ENCODE measurements at places on chromosomes 12 and 14. TPM values are rescaled to one million over a fixed set of nuclear protein-coding genes. Genes with fewer than 3 reads are reported as not detected.
A peak's percentile ranks its signal among the peaks of the same experiment; 100 is the strongest.

DNA sequence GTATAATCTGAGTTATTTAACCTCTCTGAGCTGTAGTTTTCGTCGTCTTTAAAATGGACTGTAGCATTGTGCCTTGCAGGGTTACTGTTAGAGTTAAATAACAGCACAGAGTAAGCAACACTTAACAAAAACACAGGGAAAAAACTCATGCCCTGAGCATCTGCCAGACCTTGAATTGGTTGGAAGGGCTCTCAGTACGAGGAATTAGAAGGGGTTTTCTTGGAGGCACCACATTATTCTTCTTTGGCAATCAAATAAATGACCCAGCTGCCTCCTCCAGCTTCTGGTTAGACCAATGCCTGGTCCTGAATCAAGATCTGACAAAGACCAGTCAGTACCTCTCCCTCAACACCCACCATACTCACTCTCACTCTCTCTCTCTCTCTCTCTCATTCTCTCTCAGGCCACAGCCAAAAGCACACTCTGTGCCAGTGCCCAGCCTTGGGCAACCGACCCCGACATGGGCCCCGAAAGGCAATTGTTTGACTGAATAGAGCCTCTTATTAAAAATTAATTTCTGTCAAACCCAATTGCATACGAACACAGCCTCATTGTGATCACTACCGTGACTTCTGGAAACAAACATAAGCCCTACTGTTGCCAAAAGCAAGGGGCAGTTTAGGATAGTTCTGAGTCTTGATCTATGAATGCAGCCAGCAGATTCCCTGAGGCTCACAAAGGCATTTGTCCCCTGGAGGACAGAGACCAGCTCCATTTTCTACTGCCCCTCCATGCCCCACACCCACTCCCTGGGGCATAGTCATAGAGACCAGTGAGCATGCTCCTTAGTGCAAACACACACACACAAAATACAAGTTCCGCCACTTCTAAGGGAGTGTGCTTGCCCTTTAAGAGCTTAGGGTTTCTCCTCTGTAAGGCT is 23.9 kb downstream of the DUSP6 start:
- DNase-seq = no peak
- H3K4me3 ChIP-seq = no peak overlapping the region
- peaks cover 26% of the 10 kb centered on the region for H3K4me1 ChIP-seq

GRCh38 chr14:99531251-99532096 is 50.3 kb downstream of the CCNK start:
- H3K27ac ChIP-seq = no peak overlapping the region
- no peaks in the 10 kb centered on the region for H3K36me3 ChIP-seq
- no peak overlapping the region for H3K4me3 ChIP-seq
- H3K27me3 ChIP-seq = no peaks in the 10 kb centered on the region

- no peak overlapping the region for H3K27ac ChIP-seq
- peaks cover 17% of the 10 kb centered on the region for H3K27me3 ChIP-seq
- no peaks in the 10 kb centered on the region for H3K36me3 ChIP-seq
- H3K4me1 ChIP-seq = no peaks in the 10 kb centered on the region
These were observed 48.0 kb upstream of the RIMBP2 start for GRCh38 chr12:130764073-130764472.

DNA sequence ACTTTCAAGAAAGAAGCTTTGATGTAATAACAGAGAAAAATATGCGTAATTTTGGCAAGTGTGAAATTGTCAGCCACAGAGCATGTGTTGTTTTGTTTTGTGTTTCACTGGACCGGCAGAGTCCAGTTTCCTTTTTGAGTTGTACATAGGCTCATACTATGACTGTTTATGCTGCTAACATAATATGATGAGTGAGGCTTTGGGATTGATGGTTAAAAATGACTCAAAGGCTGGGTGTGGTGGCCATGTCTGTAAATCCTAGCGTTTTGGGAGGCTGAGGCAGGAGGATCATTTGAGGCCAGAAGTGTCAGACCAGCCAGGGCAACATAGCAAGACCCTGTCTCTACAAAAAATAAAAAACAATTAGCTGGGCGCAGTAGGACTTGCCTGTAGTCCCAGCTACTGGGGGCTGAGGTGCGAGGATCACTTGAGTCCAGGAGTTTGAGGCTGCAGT is 487.9 kb downstream of the PCNX1 start:
- no peak overlapping the region for H3K4me3 ChIP-seq
- no peaks in the 10 kb centered on the region for H3K27me3 ChIP-seq
- peaks cover 19% of the 10 kb centered on the region for H3K4me1 ChIP-seq
- no peaks in the 10 kb centered on the region for H3K36me3 ChIP-seq
- H3K27ac ChIP-seq = no peak overlapping the region
- DNase-seq = no peak

CCDC38 gene
- total RNA-seq = 0.24 TPM

DNA sequence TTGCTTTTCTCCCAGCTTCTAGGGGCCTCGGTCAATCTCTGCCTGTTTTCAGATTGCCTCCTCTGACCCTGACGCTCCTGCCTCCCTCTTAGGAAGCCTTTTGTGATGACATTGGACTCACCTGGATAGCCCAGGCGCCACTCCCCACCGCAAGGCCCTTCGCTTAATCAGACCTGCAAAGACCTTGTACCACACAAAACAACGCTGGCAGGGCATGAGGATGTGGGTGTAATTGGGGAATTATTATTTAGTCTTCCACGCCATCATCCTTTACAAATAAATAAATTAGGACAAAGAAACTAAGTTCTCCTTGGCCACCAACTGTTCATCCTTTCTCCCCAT is 7.7 kb upstream of the VPS37B start:
- DNase-seq = no peak
- H3K4me1 ChIP-seq = peaks cover 9% of the 10 kb centered on the region
- no peaks in the 10 kb centered on the region for H3K36me3 ChIP-seq

DNA sequence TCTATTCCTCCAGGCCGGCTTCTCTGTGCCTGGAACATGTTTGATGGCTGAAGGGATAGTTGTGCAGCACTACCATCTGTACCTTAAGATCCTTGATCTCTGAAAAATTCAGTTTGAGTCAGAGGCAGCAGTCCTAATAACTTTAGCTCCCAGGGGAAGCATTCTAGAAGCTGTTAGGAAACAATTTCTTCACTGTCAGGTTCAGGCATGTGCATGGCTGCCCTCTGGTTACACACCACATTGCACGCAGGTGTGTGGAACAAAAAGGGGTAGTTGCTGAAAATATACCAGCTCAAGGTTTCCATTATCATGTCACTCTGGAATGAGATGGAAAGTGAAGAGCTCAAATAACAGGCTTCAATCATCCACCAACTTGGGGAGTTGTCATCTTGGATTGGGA is 80.1 kb downstream of the CHST11 start:
- H3K36me3 ChIP-seq = no peaks in the 10 kb centered on the region
- peaks cover 10% of the 10 kb centered on the region for H3K4me1 ChIP-seq
- H3K27me3 ChIP-seq = no peaks in the 10 kb centered on the region
- DNase-seq = no peak
- no peak overlapping the region for H3K27ac ChIP-seq
- no peak overlapping the region for H3K4me3 ChIP-seq

- H3K4me3 ChIP-seq = no peak overlapping the region
- H3K27ac ChIP-seq = no peak overlapping the region
- H3K27me3 ChIP-seq = no peaks in the 10 kb centered on the region
- no peaks in the 10 kb centered on the region for H3K36me3 ChIP-seq
- DNase-seq = peak; percentile 63
- no peaks in the 10 kb centered on the region for H3K4me1 ChIP-seq
These were observed 1158.4 kb upstream of the TMEM132C start for GRCh38 chr12:127108360-127109215.

DNA sequence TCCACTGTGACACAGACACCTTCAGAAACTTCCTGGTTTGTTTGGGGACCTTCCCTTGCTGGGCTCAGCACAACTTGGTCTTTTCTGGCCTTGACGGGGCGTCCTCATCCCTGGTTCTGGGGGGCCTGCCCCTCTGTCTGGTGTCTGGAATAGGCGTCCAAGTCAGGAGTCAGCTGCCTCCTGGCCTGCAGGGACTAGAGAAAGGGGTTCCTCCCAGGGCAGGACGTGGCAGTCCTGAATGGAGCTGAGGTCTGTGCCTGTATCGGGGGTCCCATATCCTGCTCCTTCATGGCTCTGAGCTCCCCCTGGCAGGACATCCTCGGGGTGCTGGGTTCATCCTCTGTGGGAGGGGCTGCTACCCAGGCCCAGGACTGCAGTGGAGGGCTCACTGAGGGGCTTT is 384.0 kb downstream of the TMEM121 start:
- no peak overlapping the region for H3K4me3 ChIP-seq
- no peak for DNase-seq
- no peaks in the 10 kb centered on the region for H3K4me1 ChIP-seq
- no peaks in the 10 kb centered on the region for H3K27me3 ChIP-seq

DNA sequence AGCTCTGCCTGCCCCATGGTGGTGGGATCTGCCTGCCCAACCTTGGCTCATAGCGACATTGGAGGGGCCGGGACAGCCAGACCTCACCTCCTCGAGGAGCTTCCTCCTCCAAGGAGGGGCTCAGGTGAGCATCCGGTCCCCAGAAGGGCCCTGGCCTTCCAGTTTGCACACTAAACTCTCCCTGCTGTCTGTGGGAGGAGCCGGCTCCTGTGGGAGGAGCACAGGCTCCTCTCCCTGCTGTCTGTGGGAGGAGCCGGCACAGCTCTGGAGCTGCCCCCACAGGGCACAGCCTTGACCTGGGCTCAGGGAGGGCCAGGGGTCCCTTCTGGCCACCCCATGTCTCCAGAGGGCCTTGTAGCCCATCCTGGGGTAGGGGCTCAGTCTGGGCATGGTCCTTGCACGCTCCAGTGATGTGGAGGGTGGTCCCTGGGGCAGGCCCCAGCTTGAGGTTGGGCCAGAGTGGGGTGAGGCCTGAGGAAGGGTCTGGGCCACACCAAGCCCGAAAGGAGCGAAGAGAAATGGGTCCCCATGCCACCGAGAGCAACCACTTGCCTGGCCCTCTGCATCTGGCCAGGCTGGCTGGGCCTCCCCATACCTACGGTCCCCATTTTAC is 147.5 kb upstream of the C14orf180 start:
- DNase-seq = peak; percentile 30
- H3K4me1 ChIP-seq = peaks cover 14% of the 10 kb centered on the region
- no peaks in the 10 kb centered on the region for H3K27me3 ChIP-seq
- no peak overlapping the region for H3K27ac ChIP-seq
- H3K4me3 ChIP-seq = no peak overlapping the region
- no peaks in the 10 kb centered on the region for H3K36me3 ChIP-seq

SLC17A8 gene
- not detected for total RNA-seq

GRCh38 chr14:88256997-88257950 is 65.8 kb downstream of the KCNK10 start:
- no peaks in the 10 kb centered on the region for H3K27me3 ChIP-seq
- H3K4me1 ChIP-seq = no peaks in the 10 kb centered on the region
- H3K27ac ChIP-seq = no peak overlapping the region
- no peak overlapping the region for H3K4me3 ChIP-seq

GRCh38 chr12:52233462-52234207 is 592 bp downstream of the KRT7 start:
- H3K4me3 ChIP-seq = peak overlapping the region; percentile 51
- H3K4me1 ChIP-seq = peaks cover 20% of the 10 kb centered on the region
- peak overlapping the region; percentile 85 for H3K27ac ChIP-seq
- H3K27me3 ChIP-seq = peaks cover 20% of the 10 kb centered on the region
- H3K36me3 ChIP-seq = no peaks in the 10 kb centered on the region

SYT1 gene
- 0.95 TPM for total RNA-seq

- H3K27me3 ChIP-seq = no peaks in the 10 kb centered on the region
- peak within 1 kb of the TSS; percentile 83 for H3K27ac ChIP-seq
- peaks cover 30% of the 10 kb centered on the region for H3K4me1 ChIP-seq
- H3K36me3 ChIP-seq = peaks cover 4% of the 10 kb centered on the region
- peak within 1 kb of the TSS; percentile 62 for H3K4me3 ChIP-seq
- peak; percentile 65 for DNase-seq
These were observed at the start of gene ZNF219 for GRCh38 chr14:21098076-21098891. ZNF219 (minus strand) TSS chr14:21098655; CDS start chr14:21093591, 5,064 bp downstream.

Measured in lower lobe of right lung (tissue), 2 donors.